ENCODE measurements at places on chromosomes 6 and 20.

- DNase-seq = no peak
Observed at GRCh38 chr6:152265651-152266050, 371.5 kb downstream of the SYNE1 start.

DNA sequence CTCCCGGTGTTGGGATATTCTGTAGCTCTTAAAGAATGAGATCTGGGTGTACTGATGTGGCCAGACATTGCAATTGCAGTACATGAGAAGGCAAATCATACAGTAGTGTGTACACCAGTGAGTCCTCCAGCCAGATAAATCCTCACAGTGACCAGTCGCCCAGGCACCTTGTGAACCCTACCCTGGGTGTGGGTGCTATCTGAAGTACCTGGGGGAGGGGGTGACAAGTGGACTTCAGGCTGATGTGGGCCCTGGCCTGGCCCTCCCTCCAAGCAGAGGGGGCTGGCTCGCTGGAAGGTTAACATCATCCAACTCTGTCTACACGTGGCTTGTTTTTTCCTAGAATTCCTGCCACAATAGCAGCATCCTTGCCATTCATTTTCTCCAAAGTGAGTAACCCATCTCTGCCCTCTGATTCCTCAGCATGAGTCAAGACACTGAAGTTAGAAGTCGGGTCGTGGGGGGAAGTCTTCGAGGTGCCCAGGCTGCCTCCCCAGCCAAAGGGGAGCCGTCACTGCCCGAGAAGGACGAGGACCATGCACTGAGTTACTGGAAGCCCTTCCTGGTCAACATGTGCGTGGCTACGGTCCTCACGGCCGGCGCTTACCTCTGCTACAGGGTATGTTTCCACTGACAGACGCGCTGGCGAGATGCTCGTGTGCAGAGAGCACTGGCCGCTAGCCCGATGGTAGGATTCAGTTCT lies 70.8 kb downstream of the PTPN1 start:
- no peak for DNase-seq

DNA sequence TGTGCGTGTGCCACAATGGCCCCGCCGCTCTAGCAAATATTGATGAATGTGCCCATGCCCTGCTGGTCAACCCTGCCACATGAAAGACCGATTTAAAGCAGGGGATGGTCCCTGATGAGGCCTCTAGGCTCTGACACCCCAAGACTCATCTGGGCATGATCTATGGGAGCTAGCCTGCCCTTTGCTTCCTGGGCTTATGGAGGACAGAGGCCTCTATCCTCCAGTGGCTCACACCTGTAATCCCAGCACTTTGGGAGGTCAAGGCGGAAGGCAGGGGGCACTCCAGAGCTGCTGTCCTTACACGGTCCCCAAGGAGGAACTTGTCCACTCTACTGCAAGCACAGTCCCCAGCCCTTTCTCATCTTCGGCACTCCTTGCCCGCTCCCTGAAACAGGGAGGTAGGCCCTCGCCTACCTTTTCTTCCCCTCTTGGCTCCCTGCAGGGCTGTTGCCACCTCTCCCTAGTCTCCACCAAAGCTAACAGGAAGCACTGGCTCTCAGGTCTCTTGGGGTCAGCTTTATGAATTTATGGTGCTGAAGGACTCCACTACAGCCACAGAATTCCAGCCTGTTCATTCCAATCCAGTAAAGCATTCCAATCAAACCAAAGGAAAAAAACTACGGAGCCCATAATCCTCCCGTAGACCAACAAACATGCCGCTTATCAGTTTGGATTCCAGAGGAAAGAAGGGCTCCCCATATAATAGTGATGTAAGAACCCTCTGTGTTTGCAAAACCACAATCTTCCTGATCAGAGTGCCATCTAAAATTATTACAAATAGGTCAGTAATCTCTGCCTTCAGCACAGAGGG lies 48.7 kb upstream of the FOXQ1 start:
- peak; percentile 66 for DNase-seq

DNA sequence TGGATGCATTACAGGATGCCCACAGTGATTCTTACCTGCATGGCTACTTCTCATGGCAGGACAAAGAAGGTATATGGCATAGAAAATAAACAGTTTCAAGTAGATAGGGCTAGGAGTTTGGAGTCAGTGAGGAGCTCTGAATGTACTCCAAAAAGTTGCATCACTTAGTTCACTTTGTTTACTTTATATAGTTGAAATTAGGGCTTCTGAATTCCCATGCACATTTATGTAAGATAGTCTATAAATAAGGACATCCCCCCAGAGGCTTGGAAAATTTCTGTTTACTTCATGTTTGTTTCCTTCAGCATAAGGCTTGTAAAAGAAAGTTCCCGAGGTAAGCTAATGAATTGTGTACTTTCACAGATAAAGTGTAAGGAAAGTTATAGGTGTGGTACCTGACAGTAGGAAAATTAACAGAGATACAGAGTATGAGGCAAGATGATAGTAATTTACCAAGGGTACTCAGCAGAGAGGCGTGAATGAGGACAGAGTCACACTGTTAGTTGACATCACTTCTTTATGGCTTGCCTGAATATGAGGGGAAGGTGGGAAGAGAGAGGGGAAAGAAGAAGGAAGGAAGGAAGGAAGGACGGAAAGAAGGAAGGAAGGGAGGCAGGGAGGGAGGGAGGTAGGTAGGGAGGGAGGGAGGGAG lies 51.1 kb downstream of the ADTRP start:
- DNase-seq = no peak

DNA sequence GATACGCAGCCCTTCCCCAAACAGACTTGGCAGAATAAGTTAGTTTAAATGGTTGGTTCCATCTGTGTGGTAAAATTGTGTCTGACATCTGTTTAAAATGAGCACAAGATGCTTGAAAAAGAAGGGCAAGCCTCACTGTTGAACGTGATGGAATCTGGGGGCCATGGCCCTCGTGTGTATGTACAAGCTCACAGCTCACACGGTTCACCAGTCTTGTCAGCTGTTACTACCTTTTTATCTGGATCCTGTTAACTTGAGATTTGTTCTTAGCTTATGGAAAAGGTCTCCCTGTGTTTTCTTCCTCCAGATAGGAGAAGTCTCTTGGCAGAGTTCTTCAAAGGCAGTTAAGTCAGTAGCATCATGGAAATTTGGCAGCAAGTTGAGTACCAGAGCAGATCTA lies 270.6 kb downstream of the KHDC1L start:
- DNase-seq = no peak

GRCh38 chr20:6074145-6074561 lies 20.3 kb upstream of the LRRN4 start:
- DNase-seq = peak; percentile 38

- DNase-seq = no peak
Observed at GRCh38 chr6:37906121-37906520, 86.6 kb downstream of the ZFAND3 start.

DNA sequence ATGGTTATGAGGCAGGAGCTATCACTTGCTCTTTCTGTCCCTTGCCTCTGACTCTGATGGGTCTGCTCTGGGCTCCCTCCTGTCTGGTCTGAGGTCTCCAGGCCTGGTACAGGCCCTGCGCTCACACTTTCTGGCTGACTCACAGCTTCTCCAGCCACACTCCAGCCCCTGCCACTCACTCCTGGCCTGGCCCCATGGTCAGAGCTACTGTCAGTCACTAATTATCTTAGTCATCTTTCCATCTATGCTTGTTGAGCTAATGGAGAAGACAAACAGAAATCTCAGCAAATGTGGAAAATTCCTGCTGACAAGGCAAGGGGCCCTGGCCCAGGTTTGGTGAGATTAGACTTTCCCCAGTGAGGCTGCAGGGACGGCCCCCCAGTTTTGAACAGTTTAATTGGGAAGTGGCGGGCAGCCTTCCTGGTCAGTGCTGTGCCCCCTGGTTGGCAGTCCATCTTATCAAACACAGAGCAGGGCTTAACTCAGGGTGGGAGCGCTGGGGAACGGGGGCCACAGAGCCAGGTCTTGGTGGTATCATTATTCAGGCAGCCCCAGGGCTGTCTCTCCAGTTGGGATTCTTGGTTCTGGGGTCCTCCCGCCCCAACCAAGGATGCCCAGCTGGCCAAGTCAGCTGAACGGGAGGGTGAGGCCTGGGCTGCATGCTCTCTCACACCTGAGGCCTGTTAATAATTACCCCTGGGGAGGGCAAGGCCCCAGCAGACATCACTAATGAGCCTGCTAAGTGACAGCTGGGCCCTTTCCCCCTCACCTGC lies 63.4 kb downstream of the VEGFA start:
- DNase-seq = no peak

- no peak for DNase-seq
Observed at GRCh38 chr6:4603856-4604369, 172.3 kb upstream of the CDYL start.

- DNase-seq = no peak
Observed at GRCh38 chr20:24766143-24766527, 182.9 kb upstream of the CST7 start.

- no peak for DNase-seq
Observed at GRCh38 chr20:12053353-12053752, 135.7 kb downstream of the BTBD3 start.

- no peak for DNase-seq
Observed at GRCh38 chr6:24620637-24621036, 25.4 kb downstream of the KIAA0319 start.

DNA sequence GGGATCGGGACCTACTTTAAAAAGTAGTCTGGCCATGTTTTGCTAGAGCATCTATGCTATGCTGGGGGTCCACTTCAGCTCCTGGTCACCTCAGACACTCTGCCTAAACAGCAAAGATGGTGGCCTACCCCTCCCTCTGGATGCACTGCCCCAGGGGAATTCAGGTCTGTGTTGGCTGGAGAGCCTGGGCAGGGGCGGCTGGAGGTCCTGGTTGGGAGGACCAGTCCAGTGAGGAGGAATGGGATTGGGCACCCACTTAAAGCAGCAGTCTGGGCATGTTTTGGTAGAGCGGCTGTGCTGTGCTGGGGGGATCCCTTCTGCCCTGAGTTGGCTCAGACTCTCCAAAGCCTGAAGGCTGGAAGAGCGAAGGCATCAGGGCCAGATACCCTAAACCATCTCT lies 23.2 kb upstream of the TCF21 start:
- no peak for DNase-seq

DNA sequence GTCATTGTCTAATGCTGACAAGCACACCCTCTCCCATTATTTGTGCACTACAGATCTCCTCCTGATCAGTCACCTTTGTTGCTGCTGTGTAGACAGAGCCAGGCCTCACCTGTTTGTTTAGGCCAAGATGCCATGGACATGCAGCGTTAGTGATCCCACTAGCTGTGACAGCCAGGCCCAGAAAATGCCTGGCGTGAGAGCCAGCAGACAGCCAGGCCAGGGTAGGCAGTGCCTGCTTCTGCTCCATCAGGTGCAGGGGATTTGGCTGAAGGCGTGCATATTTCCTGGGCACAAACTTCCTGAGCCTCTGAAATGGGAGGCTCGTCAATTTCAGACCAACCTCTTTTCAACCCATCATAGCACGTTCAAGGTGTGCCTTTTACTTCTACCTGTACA lies 27.3 kb downstream of the MANBAL start:
- no peak for DNase-seq

DNA sequence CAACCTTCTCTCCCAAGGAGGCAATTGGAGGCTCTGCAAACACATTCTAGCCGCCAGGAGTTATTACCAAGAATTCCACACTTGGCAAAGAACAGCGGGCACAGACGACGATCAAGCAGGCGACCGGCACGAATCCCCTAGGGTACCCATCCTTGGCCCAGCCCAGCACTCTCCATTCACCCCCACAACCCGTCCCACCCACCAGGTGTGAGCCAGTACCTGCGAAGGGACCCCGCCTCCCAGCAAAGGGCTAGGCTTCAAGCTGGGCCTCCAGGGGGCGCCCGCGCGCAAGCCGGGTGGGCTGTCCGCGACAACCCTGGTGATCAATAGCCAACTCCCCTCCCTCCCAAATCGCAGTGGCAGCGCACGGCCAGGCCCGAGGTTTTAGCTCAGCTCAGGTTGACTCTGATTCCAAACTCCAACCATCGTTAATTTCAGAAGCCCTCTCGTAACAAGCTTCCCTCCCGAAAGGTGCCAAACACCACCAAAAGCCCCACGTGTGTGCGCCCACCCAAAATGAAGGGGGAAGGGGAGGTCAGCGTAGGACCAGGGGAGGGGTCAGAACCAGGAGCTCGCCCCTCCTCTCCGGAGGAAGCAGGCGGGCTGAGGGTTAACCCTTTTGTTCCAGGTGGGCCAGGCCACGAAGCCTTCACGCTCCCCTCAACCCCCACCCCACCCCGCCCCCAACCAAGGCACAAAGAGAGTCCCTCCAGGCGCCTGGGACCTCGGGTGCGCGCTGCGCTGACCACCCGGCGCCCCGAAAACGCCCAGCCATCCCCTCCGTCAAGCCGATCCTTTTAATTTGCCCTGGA lies 2.1 kb downstream of the SALL4 start:
- peak; percentile 97 for DNase-seq

- no peak for DNase-seq
Observed at GRCh38 chr6:46926481-46926880, 4.7 kb upstream of the ADGRF5 start.

- peak; percentile 65 for DNase-seq
Observed at GRCh38 chr6:1614448-1615150, 4.9 kb downstream of the FOXC1 start.

- peak; percentile 45 for DNase-seq
Observed at GRCh38 chr6:149560736-149561135, 5.4 kb upstream of the GINM1 start.

DNA sequence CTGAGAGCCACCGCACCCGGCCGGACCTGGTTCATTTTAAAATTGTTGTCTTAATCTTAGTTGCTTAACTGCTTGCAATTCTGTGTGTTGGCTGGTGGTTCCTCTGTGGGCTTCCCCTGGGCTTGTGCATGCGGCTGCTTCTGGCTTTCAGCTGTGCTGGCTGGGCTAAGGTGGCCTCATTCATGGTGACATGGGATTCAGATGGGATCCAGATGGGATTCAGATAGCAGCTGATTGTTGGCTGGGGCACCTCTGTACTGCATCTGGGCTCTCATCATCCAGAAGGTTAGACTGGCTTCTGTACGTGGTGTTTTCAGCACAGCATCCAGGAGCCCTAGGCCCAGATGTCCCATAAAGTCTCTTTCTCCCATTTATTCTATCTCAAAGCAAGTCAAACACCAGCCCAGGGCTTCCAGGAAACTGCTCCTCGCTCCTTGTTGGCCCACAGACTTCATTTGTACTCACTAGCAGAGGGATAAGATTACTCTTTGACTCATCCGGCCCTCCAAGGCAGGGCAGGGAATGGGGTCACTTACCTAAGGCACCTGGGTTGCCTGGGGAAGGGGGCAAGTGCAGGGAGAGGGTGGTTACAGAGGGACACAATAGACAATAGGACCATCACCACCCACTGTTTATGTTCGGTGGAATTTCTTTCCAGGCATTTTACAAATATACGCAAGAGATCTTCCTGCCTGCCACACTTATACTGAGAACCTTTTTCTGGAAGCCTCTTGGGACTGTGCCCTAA lies 10.2 kb upstream of the PEDS1 start:
- no peak for DNase-seq

DNA sequence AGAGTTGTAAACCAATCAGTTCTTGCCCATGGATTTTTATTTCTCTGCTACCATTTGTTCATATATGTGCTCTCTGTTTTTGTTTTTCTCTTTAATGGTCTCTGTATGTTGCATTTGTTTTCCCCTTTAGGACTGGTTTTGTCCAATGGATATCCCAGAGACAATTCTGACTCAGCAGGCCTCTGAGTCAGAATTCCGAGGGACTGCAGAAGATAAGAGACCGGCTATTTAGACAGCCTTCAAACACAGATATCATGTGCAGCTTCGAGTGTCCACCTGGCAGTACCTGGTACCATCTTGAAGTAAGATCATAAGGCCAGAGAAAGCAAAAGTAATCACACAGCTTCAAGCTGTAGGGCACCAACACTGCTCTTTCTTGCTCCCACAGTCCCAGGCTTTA lies 125.5 kb downstream of the ELOVL4 start:
- no peak for DNase-seq

- no peak for DNase-seq
Observed at GRCh38 chr6:142353690-142354089, 51.9 kb downstream of the ADGRG6 start.

GRCh38 chr6:37041521-37041920 lies 36.1 kb downstream of the FGD2 start:
- DNase-seq = no peak

Data from H9 (cell line).